ENCODE measurements at places on chromosomes 13 and 19.

DNA sequence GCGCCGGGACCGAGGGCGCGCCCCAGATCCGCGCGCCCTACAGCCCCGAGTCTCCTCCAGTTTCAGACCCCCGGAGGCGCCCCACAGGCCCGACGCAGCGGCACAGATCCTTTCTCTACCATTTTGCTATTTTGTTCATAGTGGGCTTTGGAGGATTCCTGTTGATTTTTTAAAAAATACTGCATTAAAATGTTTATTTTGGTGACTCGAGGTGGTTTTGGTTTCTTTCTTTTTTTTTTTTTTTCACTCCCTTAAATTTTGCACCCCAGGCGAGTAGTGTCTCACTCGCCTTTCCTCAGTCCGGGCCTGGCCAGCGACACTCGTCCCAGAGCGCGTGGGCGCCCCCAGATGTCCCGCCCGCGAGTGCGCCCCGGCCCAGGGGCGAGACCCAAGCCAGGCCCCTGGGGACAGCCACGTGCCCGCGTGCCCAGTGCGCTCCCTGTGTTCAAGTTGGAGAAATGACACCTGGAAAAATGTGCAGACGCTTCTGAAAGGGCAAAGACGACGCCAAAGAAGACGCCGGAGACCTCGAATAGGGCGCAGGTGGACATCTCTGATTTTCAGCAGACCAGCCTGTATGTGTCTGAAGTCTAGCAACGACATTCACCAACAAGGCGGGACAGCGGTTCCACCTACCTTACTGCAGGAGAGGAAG is 471 bp upstream of the INSR start:
- no peak for DNase-seq

- DNase-seq: no peak
Measured at GRCh38 chr19:11191273-11191755, 6.0 kb downstream of the KANK2 start.

- DNase-seq: no peak
Measured at GRCh38 chr19:2341244-2341751, 12.8 kb downstream of the SPPL2B start.

DNA sequence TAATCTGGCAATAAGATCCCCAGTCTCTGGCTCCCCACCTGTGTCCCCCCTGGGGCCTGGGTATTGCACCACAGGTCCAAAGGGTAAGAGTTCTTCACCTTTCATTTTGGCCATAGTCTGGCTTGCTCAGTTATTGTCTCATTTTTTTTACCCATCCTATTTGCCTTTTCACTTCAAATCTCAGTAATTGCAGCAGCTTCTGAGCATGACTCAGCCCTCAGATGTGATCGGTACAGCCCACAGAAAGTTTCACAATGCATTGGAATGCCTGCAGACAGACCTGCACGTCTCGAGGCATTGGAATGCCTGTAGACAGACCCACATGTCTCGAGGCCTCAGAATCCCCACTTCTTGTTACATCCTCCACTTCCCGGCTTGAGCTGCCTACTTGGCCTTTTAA is 173.6 kb downstream of the NUFIP1 start:
- no peak for DNase-seq

DNA sequence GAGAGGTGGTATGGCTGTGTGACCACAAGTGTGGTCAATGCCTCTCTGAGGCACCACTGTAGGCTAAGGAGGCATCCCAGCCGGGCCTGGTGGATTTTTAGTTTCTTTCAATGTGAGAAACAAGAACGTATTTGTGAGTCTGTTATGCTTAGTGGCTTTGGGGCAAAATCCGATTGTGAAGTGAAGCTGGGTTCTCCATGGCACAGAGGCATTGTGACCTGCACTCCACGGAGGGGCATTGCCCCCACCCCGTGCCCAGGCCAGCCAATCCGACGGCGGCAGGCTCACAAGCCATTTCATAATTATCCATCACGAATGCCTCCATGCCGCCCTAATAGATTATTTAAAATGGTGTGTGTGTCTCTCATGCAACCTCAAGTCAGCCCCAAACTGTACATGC is 151.6 kb downstream of the ZNF536 start:
- DNase-seq: no peak

- no peak for DNase-seq
Measured at GRCh38 chr19:15421721-15422260, 3.0 kb upstream of the AKAP8L start.

GRCh38 chr13:46142776-46143175 is 37.9 kb upstream of the CPB2 start:
- no peak for DNase-seq

DNA sequence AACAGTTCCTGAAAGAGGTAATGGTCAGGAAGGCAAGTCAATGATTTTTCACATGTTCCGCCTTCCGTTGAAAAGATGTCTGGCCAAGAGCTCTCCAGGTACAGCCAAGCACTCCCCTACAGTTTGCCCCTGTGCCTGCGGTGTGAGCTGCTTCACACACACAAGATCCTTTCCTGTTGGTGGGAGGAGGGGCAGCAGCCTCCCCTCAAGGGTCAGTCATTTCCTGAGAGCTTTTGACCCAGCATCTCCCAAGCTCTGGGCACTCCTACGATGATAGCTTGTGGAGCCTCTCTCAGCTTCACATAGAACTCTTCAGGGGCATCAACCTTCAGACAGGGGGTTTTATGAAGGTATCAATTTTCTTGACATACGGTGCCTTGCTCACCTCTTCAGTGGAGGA is 86.9 kb downstream of the DOCK9 start:
- DNase-seq: no peak

GRCh38 chr19:55252760-55253663 is 5.8 kb downstream of the PPP6R1 start:
- DNase-seq: no peak

DNA sequence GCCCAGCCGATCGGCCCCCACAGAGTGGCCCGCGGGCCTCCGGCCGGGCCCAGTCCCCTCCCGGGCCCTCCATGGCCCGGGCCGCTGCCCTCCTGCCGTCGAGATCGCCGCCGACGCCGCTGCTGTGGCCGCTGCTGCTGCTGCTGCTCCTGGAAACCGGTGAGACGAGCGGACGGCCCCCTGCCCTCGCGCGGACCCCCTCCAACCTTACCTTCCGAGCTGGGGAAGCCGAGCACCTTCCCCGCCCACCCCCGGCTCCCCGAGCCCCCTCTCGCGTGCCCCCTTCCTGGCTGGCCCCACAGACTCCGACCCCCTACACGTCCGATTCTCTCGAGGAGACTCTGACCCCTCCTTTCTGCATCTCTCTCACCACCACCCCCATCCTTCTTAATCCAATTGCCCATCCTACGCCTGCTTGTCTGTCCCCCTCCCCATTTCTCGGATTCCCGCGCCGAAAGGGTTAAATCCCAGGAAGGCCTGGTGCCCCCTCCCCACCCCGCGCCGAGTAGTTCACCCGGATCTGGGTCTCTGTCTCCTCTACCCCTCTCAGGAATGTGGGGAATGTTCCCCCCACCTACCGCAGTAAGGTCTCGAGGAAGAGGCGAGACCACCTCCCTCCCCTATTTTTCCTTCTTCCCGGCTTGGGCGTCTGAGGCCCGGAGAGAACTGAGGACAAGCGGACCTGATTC is 502 bp downstream of the NECTIN2 start:
- DNase-seq: no peak

GRCh38 chr13:87080100-87080779 is 590.9 kb upstream of the SLITRK5 start:
- DNase-seq: no peak

DNA sequence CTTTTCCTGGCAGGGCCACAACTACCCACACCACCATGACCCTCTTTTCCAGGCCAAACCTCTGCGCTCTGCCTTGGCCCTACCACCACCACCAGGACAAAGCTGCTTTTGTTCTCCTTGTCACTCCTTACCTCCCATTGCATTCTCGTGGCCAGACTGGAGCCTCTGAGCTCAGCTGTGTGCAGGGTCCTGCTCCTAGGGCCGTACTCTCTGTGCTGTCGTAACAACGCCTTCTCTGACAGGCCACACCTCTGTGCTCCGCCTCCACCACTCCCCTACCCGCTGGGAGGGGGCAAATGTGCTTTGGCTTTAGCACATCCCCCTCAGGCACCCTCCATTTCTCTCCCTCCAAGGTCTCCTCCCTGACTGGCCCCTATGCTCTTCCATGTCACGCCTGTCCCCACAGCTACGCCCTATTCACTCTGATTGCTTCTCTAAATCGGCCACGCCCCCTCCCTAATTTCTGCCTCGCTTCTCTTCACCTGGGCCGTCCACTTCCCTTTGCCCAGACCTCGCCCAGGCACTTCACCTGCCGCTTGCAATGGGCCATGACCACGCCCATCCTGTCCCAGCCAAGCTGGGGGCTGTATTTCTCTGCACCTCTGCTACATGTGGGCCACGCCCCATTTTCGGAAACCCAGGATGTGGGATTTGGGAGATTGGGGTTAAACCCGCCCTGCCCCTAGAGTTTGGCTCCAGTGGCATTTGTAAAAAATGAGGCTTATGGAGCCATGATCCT is 472.3 kb downstream of the KLF12 start:
- no peak for DNase-seq

DNA sequence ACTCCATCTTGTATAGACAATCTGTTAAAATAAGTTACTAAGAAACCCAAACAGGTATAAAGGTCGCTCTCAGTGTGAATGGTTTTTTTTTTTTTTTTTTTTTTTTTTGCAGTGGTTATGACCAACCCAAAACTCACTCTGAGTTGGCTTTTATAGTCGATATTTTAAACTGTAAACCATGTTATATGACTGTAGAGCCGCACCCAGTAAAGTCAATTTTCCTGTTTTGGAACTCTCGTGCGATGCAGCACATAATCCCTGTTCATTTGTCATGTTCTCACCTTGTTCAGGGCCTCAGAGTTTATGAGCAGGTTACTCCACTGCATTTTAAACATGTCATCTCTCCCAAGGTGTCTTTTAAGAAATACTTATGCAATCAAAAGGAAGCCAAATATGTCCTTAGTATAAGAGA is 112.5 kb downstream of the KLF5 start:
- no peak for DNase-seq

- DNase-seq: no peak
Measured at GRCh38 chr13:45074721-45075120, 45.6 kb upstream of the GTF2F2 start.

GRCh38 chr13:50125554-50126262 is 110.5 kb downstream of the KCNRG start:
- DNase-seq: peak; percentile 75

- no peak for DNase-seq
Measured at GRCh38 chr19:18156841-18157464, 4.0 kb downstream of the PIK3R2 start.

DNA sequence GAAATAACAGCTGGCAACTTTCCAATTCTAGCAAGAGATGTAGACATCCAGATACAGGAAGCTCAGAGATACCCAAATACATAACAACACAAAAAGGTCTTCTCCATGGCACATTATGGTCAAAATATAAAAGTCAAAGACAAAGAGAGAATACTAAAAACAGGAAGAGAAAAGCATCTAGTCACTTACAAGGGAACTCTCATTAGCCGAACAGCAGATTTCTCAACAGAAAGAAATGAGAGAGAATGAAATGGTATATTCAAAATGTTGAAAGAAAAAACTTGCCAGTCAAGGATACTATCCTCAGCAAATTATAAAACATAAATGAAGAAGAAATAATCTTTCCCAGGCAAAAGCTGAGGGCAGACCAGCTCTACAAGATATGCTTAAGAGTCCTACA is 12.4 kb downstream of the ZNF780A start:
- DNase-seq: no peak

- DNase-seq: no peak
Measured at GRCh38 chr13:53474878-53475277, 446.3 kb downstream of the OLFM4 start.

DNA sequence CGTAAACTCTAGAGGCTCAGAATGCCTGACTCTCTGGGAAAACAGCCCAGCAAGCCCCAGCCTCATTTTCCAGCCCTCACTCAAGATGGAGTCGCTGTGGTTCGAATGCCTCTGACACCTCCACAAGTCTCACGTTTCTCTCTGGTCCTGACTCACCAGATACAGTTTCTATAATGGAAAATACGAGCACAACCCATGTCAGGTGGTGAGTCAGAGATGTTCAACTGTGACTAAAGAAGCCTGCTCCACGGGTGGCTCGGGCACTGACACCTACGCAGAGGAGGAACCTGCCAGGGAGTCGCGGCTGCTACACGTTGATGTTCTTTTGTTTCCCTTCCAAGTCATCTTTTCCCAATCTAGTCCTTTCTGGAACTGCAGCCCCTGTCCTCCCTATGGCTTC is 87.1 kb upstream of the STK24 start:
- DNase-seq: no peak

DNA sequence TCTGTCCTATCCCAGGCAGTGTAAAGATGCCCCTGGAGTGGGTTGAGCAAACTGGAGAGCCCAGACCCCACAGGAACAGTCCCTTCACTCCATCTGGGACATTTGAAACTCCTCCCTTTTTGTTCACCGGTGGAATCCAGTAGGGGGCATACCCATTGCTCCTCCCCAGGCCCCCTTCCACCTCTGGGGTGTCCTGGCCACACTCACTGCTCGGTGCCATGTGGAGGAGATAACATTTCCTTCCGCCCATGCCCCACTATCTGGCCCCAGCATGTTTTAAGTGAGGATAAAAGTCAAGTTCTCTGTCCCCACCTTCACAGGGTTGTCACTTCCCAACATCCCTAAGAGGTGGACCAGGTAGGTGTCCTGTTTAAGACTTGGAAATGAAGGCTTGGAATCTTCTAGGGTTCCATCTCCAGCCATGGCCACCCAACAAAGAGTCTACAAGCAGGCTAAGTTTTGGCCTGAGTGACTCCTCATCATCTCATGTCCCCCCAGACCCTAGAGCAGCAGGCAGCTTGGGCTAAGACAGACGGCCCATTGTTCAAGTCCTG is 9.3 kb downstream of the ZNF526 start:
- no peak for DNase-seq

DNA sequence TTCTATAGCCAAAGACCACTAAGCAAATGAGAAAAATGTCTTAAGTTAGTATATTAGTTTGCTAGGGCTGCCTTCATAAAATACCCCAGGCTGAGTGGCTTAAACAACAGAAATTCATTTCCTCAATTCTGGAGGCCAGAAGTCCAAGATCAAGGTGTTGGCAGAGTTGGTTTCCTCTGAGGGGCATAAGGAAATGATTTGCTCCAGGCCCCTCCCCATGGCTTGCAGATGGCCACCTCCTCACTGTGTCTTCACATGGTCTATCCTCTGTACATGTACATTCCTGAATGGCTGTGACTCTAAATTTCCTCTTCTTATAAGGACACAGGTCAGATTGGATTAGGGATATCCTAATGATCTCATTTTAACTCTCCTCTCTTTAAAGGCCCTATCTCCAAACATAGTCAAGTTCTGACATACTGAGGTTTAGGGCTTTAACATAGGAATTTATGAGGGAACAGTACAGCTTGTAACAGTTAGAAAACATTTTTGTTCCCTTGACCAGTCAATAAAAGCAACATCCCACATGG is 307.4 kb downstream of the DIAPH3 start:
- DNase-seq: no peak

All from activated CD8-positive, alpha-beta memory T cell treated with anti-CD3 and anti-CD28 coated beads for 1 hour (primary cell).